Activated CD8-positive, alpha-beta memory T cell treated with anti-CD3 and anti-CD28 coated beads for 1 hour (primary cell): ENCODE measurements at places on chromosomes 7 and 10.

- no peak for DNase-seq
Measured at GRCh38 chr10:44056967-44057805, 327.7 kb downstream of the CXCL12 start.

DNA sequence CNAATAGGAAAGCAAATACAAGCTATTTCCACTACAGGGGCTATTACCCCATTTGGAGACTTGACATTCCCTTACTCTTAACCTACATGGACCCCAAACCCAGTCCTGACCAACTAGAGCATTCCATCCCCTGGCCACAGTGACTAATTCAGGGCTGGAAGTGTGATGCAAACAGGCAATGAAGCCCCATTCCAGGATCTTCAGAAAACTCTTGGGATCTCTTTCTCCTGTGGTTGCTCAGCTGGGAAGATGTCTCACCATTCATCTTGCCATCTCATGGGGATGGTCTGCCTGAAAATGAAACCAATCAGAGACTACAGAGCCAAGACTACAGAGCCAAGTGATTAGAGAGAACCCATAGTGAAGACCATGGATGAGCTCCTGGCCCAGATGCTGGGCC is 206.2 kb downstream of the ZNF365 start:
- DNase-seq: no peak

GRCh38 chr7:84336303-84336702 is 141.7 kb upstream of the SEMA3A start:
- no peak for DNase-seq

DNA sequence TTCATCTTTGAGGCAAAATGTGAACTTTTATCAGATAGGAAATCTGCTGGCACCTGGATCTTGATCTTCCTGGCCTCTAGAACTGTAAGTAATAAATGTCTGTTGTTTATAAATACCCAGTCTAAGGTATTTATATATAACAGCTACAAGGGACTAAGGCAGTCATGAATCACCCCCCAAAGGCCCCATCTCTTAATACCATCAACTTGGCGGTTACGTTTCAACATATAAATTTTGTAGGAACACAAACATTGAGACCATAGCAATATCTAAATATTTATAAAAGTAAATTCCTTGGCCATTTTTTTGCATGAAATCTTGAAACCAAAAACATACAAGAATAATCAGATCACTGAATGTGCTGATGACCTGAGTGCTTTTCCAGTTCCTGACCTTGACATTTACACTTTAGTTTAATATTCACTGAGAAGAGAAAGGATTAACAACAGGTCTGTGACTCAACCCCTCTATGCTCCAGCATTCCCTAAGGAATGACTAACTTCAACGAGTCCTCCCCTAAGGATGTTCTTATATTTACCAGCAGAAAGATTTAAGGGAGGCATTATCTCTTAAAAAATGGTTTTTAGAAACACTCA is 1438.5 kb upstream of the CELF2 start:
- DNase-seq: no peak

DNA sequence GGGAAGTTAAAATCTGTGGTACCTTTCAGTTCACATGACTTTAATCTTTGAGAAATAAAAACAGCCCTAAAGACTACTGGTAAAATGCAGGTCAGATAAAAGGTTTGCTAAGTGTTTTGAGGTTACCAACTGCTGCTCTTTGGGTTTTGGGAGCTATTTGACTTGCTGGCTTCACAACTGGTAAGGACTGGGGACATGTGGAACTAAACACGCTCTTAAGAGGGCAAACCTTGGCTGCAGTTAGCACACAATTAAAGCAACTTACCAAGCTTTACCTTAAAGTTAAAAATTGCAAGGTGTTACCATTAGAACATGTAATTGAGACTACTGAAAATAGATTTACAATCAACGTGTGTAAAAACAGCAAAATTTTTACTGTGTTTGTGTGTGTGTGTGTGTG is 220.2 kb downstream of the PHF14 start:
- DNase-seq: no peak

DNA sequence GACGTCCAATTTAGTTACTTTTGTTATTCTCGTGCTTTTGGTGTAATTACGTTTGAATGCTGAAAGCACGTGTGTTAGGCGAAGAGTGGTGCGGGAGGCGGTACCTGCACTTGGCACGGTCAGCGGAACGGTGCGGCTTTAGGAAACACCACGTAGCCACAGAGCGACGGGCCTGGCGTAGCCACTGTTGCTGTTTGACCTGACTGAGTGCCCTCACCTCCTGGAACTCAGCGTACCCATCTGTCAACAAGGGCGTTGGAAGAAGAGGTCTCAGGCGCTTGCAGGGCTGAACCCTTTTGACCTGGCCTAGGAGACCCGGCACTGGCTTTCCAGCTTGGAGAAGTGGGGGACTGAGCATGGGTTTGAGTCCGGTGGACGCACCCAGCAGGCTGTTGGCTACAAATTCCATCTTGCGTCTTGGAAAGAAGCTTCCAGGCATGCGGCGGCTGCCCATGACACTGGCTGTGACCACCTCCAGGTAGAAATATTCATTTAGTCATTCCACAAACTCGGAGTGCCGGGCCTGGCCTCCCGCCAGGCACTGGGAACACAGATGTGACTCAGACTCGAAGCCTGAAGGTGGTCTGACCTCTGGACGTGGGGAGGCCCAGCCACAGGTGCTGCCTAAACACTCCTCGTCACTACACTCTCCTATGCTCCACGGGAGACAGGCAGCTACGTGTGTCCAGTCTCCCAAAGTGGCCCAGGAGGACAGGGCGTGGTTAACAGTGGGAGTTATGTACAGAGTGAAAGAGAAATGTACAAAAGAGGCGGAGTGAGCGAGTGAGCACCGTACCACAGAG is 22.2 kb downstream of the FAM20C start:
- DNase-seq: no peak

DNA sequence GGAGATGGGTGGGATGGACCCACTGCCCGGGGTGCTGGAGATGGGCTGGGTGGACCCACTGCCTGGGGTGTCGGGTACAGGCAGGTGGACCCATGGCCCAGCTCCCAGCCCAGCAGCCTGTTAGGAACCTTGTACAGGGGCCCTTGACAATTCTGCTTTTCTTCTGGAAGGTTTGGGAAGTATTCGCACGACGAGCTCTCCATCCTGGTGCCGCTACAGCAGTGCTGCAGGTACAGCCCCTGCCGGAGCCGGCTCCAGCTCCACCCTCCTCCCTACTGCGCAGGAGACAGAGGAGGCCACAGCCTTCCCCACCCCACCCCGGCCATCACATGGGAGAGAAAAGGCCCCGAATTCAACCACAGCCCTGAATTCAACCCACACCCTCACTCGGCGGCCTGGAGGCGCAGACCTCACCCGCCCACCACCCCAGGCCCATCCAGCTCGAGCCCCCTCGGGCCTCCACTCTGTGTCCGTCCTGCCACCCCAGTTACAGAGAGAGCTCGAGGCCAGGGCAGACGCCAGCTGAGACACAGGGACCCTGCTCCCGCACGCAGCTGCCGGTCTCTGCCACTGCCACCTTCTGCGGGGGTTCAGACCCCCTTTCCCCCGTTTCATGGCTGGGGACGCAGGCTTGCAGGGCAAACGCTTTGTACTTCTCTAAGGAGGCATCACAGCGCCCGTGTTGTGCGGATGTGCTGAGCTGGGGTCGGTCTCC is 31.3 kb upstream of the FOXL3 start:
- DNase-seq: no peak
